ENCODE measurements at places on chromosomes 7 and 10.

GRCh38 chr7:104960741-104961448 is 53.1 kb upstream of the KMT2E start:
- DNase-seq = no peak

GRCh38 chr7:106659166-106659962 is 1.6 kb downstream of the CCDC71L start:
- no peak for DNase-seq

DNA sequence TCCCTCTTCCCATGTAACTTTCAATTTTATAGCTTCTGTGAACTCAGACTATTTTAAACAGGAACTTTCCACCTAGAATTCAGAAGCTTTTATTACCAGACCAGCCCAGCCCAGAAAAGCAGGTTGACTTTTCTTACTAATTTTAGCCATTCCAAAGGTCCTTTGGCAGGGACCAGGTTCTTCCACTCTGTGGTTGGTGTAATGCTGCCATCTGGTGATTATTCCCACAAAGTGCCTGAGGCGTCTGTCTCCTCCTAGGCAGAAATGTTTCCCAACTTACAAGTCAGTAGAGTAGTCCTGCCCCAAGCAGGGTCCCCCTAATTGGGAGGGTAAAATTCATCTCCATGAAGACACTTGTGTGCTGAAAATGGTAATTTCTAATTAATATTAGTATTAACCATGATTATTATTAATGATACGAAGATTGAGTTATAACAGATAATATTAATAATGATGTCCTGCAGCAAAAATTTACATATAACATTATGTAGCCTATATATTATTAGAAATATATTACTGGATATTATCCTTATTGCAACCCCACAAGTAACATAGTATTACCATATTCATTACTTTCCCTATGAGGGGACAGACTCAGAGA is 53.0 kb upstream of the PPP1R17 start:
- DNase-seq = peak; percentile 8

GRCh38 chr10:114718374-114718773 is 60.3 kb upstream of the ABLIM1 start:
- no peak for DNase-seq

- DNase-seq = peak; percentile 89
Measured at GRCh38 chr7:28165961-28166955, 14.3 kb downstream of the JAZF1 start.

GRCh38 chr7:94053532-94053931 is 49.4 kb upstream of the BET1 start:
- DNase-seq = no peak

GRCh38 chr10:841535-841934 is 90.0 kb downstream of the LARP4B start:
- DNase-seq = no peak

GRCh38 chr10:69265521-69265920 is 12.8 kb upstream of the HK1 start:
- no peak for DNase-seq

- DNase-seq = no peak
Measured at GRCh38 chr10:20686015-20686635, 211.0 kb downstream of the NEBL start.

- DNase-seq = peak; percentile 24
Measured at GRCh38 chr7:41224063-41224763, 478.7 kb downstream of the INHBA start.

GRCh38 chr10:119655566-119656001 is 4.4 kb downstream of the BAG3 start:
- peak; percentile 37 for DNase-seq

DNA sequence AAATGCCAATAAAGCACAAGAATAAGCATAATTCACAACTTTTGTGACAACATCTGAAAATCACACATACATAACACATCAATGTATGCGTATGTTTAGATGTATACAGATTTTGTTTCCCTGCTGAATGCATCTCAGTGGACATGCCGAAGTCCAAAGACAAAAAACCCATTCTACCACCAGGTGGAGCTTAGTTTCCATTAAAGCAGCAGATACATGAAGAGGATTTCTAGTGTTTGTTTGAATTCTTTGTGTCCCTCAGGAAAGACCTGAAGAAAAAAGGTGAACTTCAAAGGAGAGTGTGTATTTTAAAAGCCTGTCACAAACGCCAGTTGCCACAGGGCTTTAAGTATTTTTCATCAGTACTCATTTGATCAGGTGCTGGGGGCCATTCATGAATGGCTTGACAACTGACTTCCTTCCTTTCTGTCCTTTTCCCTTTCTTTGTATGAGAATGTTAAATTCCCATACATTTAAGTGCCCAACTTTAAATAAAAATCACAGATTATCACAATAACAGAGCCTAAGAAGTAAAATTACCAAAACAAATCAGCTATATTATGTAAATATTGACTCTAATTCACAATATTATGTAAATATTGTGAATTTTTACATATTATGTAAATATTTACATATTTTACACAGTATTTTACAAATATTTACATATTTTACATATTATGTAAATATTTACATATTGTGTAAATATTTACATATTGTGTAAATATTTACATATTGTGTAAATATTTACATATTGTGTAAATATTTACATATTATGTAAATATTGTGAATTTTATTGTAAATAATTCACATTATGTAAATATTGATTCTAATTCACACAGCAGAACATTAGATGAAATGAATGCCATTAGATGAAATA is 343.0 kb downstream of the CRPPA start:
- DNase-seq = peak; percentile 55

GRCh38 chr7:21568762-21569161 is 25.9 kb downstream of the DNAH11 start:
- no peak for DNase-seq

DNA sequence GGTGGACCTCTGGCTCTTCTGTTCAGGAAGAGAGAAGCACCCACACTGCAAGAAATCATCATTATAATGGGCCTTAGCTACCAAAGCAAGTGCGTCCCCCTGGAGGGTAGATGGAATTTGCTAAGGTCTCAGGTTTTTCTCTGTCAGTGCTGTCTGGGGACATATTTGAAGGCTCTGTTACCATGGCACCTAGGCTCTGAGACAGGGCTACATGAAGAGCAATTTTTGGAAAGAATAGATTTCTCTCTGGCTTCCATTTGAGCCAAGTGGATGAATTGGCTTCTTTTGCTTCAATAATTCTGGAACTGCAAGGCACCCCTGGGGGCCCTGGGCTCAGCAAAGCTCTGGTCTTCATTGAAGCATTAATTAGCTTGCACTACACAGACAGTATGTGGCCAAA is 349.1 kb upstream of the GALNT17 start:
- no peak for DNase-seq

GRCh38 chr7:4706384-4707216 is 24.5 kb downstream of the FOXK1 start:
- DNase-seq = no peak

DNA sequence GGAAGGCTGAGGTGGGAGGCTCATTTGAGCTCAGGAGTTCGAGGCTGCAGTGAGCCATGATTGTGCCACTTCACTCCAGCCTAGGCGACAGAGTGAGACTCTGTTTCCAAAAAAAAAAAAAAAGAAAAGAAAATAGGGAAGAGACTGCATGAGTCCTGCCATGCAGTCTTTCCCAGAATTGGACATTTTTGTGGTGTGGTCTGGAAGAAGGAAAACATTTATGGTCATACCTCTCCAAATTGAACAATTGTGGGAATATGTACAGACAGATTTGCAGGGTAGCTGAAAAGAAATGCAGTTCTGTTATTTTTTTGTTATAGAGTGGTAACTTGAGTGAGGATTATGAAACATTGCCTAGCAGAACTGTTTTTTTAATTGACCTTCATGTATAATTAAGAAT is 198.1 kb downstream of the AUTS2 start:
- no peak for DNase-seq

DNA sequence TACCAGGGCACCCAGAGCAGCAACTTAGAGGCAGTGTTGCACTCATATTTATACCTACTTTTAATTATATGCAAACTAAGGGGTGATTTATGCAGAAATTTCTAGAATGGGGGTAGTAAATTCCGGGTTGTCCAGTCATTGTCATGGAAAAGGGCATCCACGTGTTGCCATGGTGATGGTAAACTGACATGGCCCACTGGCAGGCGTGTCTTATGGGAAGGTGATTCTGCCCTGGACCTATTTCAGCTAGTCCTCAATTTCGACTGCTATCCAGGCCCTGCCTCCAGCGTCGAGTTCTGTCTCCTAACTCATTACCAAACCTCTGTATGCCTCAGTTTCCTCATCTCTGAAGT is 12.8 kb downstream of the SNX8 start:
- no peak for DNase-seq

GRCh38 chr10:63515002-63515763 is 6.0 kb upstream of the REEP3 start:
- peak; percentile 15 for DNase-seq
